ENCODE measurements at places on chromosomes 11 and 22.

DNA sequence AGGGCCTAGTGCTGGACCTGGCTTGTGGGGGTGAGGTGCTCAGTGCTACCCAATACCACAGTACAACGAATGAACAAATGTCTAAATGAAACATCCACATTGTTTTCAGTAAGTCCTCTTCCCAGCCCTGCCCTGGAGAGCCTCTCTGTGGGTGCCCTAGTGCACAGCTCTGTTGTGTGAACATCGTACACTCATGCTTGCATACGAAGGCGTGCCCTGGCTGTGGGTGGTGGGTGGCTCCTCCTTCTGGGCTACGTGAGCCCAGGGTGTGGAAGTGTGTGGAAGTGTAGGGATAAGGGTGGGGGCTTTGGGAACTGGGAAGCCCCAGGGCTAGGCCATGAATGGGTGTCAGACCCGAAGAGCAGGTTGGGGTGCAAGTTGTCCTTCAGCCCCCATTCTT, 592 bp upstream of the NLRX1 start:
- DNase-seq = no peak

DNA sequence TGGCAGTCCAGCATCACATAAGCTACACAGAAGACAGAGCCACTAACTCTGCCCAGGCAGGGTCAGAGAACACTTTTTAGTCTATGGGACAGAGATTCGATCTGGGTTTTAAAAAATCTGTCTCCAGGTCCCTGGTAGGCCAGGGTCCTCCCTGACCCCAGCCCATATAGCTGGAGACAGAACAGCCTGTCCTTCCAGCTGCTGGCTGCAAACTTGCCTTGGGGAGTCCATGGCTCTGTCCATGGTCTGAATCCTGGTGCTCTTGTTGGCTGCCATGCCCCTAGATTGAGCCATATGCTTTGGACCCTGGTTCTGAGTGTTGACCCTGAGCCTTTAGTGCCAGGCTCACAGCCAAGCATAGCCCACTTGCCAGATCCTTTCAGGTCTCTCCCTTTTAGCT, 13.3 kb upstream of the LIPT2 start:
- no peak for DNase-seq

DNA sequence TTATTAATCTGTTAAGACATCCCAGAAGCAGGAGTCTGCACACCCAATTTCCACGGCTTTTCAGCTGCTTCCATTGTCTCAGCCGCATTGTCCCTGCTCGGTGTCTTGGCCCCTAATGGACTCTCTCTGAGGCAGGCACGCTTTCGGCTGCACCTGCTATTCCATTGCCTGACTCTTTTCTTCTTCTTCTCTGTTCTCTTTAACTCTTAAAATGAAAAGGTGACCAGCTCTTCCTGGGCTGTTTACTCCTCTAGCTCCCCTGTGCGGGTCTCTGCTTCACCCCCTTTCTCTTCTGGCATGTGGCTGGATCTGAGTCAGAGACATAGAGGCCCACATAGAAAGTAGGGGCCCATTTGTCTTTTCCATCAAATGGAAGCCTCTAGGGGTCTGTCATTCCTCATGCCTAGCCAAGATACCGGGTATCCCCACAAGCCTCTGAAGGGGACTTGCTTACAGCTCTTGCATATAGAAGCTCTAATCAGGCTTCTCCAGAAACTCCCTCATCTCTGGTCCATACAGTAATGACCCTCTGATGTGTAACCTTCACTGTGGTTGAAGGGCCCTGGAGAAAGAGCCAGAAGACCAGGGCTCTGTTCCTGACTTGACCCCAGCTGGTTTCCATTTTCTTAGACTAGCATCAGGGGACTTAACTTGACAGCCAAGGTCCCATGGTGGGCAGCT, 243.9 kb downstream of the ST3GAL4 start:
- no peak for DNase-seq

- no peak for DNase-seq
Measured at GRCh38 chr11:37929100-37929653, 1331.1 kb upstream of the RAG2 start.

- DNase-seq = no peak
Measured at GRCh38 chr11:113201054-113201818, 113.1 kb upstream of the TTC12 start.

DNA sequence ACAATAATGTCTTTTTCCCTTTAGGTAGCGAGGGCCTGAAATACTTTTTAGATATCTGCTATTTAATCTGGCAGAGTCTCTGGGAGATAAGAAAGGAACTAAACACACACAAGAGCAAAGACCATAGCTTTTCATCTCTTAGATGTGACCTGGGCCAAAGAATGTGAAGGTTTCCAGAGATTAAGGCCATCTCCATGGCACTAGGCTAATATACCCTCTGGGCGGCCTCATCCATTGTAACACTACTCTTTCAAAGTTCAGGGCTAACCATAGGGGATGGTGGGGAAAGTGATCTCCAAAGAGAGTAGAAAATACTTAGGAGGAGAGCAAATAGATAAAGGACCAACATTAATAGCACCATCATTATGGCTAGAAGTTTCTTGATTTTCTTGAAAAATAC, 326.4 kb downstream of the LRRC4C start:
- no peak for DNase-seq

DNA sequence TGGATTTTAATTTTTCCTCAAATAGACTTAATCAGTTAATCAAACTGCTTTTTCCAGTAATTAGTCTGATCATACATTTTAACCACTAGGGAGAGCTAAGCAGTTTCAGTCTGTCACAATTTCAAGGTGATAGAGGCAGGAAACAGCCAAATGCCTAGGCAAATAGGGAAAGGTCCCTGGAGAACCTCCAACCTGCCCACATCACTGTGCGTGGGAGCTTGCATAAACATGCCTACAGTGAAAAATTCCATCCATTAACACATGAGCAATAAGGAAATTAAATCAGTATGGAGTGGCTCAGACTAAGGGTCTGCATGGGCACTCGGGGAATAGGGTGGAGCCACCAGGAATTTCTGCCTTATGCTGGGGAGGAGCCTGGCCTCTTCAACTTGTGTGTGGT, 74.6 kb downstream of the AASDHPPT start:
- no peak for DNase-seq

- no peak for DNase-seq
Measured at GRCh38 chr11:88100151-88100550, 75.1 kb downstream of the RAB38 start.

DNA sequence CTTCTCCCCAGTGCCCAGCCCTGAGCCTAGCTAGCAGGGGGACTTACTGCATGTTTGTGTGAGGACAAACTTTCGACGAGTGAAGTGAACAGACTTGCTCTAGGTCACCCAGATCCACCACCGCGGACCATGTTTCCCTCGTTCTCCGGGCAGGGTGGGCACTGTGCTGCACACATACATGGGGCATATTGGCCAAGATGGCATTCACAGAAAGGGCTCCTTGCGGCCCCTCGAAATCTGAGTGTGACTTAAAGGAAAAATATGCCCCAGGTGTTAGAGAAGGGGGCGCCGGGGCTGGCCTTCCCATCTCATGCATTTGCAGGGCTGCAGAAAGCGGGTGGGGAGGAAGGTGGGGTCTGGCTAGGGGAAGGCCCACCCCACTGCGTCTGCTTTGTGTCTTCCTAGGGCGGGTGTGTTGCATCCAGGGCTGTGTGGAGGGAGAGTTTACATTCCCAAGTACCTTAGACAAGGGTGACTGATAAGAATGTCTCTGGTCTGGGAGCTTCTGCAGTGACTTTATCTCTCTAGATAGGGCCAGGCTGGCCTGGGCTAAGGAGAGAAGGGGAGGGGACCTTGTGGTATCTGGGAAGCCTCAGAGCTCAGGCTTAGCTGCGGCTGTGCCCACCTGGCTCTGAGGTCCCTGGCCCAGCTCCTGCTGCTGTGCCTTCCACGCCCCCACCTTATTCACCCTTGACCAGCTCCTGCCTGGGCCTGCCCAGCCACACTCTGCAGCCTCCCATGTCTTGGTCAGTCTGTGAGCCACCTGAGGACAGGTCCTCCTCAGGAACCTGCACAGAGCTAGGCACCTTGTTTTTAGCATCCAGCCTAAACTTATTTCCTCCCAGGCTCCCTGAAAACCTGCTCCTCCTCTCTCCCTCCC, 45.8 kb downstream of the LRRC32 start:
- no peak for DNase-seq

DNA sequence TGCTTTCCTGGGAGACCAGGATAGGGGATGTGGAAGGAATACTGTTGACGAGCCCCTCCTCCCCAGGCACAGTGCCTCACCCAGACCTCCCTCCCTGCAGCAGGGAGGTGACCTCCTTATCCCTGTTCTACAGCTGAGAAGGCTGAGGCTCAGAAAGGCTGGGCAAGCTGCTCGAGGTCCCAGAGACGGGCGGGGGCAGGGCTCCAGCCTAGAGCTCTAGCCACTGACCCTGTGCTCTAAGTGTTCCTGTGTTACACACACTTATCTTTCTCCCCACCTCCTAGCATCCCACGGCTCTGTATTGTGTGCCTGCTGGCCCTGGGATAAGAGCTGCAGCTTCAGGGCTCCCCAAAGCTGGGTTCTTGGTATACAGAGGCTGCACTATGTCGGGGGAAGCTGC, 7.9 kb downstream of the CCDC134 start:
- no peak for DNase-seq

- DNase-seq = no peak
Measured at GRCh38 chr22:37675930-37676735, 697 bp downstream of the LGALS1 start.

DNA sequence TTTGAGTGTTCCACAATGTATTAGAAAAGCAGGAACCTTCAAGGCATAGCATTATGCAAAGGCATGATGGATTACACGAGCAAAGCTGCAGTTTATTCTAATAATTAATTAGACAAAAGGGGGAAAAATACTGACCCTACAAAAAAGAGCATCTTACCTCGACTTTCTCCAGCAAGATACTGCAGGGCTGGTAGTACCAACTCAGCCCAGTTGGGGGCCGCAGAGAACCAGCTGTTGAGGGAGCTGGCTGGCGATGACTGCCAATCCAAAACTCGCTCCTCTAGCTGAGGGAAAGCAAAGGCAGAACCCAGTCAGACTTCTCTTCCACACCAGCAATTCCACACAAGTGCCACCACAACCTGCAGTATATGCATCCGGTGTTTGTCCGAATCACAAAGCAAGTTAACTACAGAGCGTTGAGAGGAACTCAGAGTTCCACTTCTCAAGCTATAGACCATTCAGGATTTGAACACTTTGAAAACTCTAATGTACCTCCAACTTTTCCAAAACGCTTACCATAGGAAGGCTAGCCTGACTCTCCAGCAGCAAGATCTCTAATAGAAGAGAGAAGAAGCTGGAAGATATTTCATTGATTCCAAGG, 13.7 kb downstream of the NFRKB start:
- DNase-seq = no peak

GRCh38 chr11:125944350-125945010, 1.4 kb upstream of the VSIG10L2 start:
- DNase-seq = no peak
